ENCODE measurements at places on chromosomes 12 and 14.

DNA sequence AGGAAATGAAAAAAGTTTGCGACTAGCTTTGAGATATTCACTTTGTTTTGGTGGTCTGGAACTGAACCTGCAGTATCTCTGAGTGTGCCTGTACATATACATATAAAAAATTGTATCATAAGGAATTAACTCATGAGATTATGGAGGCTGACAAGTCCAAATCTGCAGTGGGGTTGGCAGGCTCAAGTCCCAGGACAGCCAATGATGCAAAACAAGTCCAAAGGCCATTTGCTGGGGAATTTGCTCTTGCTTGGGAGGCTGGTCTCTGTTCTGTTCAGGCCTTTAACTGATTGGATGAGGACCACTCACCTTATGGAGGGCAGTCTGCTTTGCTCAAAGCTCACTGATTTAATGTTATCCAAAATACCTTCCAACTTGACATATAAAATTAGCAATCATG is 66.8 kb downstream of the FGD4 start:
- no peak for DNase-seq

DNA sequence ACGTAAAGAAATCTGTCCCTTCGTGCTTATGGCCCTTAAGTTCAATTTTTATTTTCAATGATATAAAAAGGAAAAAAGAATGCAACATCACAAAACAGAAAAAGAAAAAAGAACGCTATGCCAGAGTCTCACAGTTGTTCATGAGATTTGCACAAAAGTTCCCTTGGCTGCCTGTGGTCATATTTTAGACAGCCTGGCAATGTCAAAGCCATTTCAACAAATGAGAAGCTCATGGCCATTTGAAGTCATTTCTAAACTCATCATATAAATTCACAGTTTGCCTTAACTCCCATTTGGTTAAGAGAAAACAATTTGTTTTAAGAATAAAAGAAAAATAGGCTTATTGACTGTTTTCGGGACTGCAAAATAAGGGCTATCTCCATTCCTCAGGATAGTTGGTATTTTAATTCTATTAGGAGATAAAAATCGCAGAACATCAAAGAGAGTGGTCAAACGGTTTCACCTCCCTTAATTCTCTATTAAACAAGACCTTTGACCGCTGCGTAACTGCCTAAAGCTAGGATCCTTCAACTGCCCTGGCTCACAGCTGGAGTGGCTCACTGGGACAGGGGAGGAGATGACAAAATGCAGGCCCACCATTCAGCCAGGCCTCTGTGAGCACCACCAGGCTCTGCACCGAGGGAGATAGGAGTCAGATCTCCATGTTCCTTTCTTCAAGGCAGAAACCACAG is 119.2 kb upstream of the DAAM1 start:
- DNase-seq: no peak

DNA sequence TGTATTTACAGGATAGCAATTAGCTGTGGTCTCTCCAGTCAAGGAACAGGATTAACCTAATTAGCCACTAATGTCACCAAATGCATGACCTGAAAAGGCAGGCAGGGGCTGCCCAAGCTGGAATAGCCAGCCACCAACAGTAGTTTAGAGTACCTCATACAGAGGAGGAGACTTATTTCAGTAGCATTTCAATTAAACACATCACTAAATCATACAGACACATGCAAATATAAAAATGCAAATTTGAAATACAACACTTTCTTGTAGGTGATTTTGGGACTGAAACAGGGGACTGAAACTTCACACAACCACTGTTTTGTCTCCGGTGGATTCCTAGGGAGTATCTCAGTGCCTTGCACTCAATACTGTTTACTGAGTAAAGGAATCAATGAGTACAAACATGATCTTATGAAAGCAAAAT is 636 bp upstream of the IFNG-AS1 start:
- no peak for DNase-seq

GRCh38 chr14:68020493-68020892 is 200.9 kb downstream of the RAD51B start:
- DNase-seq: no peak

DNA sequence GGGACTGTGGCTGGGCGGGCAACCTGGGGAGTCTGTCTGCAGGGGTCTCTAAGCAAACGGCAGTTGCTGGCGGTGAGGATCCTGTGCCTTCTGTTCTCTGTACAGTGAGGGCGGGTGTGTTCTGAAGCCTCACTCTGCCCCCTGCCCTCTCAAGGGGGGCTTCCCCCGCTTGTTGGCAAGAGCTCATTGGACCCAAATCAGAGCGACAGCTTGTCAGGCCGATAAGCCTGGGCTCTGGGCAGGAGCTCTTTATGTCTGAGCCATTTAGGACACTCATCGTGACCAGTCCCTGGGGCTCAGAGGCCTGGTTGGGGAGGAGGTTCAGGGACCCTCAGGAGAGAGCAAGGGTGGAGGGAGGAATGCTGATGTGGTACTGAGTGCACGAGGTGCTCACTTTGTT is 136.0 kb downstream of the TSPAN9 start:
- DNase-seq: no peak

- DNase-seq: no peak
Measured at GRCh38 chr12:121145221-121145620, 12.5 kb downstream of the P2RX7 start.

GRCh38 chr12:108425238-108425795 is 86.2 kb upstream of the CMKLR1 start:
- DNase-seq: no peak

- DNase-seq: no peak
Measured at GRCh38 chr14:21525962-21526671, at the start of gene SALL2. Gene SALL2 (minus strand): TSS chr14:21526346. CDS start chr14:21526127, 219 bp downstream.

GRCh38 chr12:112179916-112180315 is 54.6 kb downstream of the TRAFD1 start:
- no peak for DNase-seq

- peak; percentile 36 for DNase-seq
Measured at GRCh38 chr14:74804219-74804825, 41.2 kb downstream of the YLPM1 start.

DNA sequence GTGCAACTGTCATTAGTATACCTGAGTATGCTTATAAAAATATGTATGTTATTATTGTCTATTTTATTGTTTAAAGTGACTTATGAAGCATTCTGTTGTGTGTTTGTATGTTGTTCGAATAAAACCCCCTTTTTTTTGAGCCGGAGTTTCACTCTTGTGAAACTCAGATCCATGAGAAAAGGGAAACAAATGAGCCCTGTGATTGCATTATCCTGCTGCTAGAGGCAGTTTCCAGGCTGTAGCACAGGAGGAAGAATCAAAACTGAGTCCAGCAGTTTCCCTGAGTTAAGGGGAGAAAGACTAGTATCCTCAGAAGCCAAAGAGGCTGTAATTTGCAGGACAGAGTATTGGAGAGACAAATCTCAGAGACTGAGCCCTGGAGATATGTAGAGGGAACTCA is 12.5 kb downstream of the SGPP1 start:
- no peak for DNase-seq

DNA sequence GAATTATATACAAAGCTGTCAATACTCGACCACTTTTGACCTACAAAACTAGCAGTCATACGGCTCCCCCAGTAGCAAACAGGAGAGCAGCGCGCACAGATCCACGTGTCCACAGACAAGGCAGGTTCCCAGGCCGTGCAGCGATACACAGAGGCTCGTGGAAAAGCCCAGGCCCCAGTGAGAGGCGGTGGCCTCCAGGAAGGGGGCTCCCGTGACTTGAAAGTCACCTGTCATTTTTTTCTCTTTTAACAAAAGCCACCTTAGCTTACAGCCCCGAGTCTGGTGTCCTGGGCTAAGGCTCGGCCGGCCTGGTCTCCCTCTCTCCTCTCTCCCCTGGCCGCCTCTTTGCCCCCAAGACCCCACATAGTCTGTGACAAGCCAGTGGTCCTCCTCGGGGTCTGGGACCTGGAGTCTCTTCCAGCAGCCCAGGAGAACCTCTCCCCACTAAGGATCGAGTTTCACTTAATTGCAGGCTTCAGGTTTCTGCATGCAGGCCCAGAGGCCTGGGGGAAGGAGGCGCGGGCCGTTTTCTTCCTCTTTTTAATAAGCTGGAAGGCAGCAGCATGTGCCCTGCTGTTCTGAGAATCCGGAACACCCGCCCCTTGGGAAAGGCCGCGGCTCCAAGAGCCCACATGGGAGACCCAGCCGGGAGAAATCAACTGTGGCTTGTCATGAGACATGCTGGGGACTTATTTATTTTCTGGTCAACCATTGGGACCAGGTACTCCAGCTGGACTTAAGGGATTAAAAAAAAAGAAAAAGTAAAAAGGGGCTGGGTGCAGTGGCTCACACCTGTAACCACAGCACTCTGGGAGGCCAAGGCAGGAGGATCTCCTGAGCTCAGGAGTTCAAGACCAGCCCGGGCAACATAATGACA is 15.9 kb downstream of the NCOR2 start:
- no peak for DNase-seq

GRCh38 chr14:71328183-71328582 is 420.9 kb downstream of the PCNX1 start:
- no peak for DNase-seq

DNA sequence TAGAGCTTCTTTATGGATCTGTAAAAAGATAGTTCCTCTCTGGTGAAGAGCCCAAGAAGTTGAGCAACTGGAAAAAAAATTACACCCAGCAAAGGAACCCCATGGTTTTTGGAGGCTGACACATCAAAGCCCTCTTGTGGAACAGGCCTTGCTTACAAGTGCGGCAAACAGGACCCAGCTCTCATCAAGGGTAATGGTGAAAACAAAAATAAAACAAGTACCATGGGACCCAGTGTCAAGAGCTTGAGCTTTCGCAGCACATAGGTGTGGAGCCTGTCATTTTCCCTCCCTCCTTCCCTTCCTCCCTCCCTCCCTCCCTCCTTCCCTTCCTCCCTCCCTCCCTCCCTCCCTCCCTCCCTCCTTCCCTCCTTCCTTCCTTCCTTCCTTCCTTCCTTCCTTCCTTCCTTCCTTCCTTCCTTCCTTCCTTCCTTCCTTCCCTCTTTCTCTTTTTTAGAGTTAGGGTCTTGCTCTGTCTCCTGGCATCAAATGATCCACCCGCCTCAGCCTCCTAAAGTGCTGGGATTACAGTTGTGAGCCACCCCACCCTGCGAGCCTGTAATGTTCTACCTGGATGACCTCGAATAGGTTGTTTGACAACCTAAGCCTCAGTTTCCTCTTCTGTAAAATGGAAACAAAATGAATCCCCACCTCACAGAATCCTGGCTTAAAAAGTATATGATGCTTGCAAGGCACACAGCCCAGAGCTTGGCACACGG is 114.3 kb upstream of the RPH3A start:
- DNase-seq: no peak

GRCh38 chr14:82362452-82362851 is 828.8 kb upstream of the SEL1L start:
- DNase-seq: no peak

GRCh38 chr12:95325501-95325900 is 107.9 kb downstream of the VEZT start:
- no peak for DNase-seq
